ENCODE measurements at places on chromosomes 13 and 19.
A peak's percentile ranks its signal among the peaks of the same experiment; 100 is the strongest.

GRCh38 chr13:84823528-84823927, 941.3 kb upstream of the SLITRK1 start:
- no peak for DNase-seq

DNA sequence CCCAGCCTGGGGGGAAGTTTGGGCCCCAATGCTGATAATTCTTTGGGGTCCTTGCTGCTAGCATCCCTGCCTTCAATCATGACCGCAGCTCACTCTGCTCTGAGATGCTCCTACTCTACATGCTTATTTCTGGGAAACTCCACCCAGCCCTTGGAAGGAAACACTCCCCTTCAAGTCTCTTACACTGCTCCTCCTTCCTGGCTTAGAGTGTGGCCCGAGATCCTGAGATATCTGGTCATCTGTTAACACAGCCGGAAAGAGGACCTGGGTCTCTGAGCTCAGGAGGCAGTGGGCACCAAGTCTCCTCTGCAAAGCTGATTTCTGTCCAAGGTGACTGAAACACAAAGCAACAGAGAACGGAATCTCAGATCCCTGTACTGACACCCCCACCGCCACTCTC, 33.0 kb downstream of the CYP4F2 start:
- DNase-seq: no peak

DNA sequence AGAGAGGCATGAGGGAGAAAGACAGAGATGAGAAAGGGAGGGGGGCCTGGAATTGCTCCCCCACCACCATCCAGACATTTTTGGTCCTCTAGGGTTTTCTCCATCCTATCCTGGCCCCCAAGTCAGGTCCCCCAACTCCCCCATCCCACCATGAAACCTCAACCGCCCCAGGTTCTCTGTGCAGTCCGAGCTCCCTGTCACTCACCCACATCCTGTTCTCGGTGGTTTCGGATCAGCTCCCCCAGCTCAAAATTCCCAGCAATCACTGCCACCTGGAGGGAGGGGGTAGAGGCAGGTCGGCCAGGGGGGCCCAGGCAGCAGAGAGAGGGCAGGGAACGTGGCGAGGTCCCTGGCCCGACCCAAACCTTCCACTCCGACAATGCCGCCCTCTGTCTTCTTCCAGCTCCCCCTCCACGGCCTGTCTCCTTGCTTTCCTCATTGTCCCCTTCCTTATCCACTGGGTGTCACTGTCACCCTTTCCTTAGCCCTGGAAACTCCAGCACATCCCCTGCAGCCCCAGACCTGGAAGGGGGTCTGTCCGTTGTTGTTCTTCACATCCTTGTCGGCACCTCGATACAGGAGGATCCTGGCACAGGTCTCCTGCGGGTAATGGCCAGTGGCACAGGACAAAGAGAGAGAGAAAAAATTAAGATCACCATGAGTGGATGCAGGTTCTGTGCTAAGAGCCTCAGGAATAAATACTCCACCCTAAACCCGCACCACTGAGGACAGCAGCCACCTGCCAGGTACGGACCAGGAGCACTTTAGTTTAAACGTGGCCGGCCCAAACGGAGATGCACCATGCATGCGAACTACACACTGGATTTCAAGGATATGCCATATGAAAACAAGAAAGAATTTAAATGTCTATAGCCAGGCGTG, 15.4 kb downstream of the SHANK1 start:
- DNase-seq: no peak

DNA sequence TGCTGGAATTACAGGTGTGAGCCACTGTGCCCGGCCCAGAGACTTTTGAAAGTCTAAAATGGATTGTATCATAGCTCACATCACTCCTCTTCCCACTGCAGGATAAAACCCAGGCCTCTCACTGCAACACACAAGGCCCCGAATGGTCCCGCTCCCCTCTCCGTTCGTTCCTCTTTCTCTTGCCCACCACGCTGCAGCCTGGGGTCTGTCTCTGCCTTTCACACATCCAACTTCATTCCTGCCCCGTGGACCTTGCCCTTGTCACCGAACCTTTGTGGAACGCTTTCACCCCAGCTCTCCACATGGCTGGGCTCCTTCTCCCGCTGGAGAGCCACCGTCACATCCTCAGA, 42.6 kb downstream of the NFIC start:
- no peak for DNase-seq

GRCh38 chr19:3369337-3370213, 3.2 kb downstream of the NFIC start:
- DNase-seq: no peak

DNA sequence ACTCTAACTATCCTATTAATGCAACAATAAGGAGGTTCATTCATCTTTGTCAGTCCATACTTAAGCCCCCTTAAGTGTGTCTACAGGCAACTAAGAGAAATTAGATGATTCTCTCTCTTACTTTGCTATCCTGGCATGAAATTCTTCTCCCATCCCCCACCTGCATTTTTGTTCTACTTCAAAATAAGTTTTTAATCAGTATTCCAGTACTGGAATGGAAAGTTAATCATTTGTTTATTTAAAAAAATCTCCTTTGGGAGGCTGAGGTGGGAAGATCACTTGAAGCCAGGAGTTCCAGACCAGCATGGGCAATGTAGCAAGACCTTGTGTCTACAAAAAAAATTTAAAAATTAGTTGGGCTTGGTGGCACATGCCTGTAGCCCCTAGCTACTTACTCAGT, 222.1 kb downstream of the MZT1 start:
- DNase-seq: no peak

DNA sequence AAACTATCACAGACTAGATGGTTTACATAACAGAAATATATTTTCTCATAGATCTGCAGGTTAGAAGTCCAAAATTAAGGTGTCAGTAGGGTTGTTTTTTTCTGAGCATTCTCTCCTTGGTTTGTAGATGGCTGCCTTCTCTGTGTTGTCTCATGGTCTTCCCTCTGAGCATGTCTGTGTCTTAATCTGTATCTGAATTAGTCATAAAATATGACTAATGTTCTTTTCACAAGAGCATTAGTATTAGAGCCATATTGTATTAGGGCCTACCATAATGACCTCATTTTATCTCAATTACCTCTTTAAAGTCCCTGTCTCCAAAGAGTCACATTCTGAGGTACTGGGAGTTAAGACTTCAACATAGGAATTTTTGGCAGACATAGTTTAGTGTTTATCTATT, 77.2 kb upstream of the OBI1 start:
- DNase-seq: no peak

DNA sequence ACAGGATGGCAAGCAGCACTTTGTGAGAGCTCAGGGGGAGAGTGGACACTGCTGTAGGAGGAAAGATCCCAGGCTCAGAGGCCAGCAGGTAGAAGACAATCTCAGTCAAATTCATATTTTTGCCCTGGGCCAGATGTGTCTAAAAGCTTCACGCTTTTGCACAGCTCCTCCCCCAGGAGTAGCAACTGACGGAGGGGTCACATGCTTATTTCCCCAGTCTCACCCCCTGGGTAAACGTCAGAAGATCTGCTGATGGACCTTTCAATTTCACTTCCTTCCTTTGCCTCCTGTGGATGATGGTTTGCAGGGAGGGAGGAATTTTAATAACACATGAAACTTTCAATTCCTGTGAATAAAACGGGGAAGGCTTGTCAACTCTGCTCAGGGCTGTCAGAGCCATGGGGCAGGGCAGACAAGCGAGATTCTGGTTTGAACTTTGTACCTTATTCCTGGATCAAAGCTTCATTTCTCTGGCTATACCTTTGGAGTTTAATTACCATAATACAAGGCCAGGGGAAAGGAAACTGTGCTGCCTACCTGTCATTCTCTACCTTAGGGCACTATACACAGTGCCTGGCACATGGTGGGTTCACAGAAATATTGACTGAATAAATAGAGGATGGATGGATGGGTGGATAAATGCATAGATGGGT, 41.0 kb downstream of the POU4F1 start:
- DNase-seq: no peak

DNA sequence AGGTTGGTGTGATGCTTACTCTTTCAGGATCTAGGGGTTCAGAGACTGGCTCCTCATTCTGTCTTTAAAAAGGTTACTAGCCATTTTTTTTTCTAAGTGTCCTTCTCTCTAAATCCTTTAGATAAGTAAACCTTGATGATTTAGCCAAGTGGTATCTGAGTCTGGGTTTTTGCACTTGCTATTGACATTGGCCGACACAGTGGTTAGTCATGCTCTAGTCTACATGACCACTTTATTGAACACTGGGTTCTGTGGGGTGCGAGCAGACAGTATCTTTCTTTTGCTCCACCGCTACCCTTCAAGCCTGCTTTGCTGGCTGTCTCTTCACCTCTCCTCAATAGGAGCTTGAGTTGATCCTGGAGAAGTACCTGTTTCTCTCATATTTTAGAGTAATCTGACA, 6.2 kb upstream of the NUP58 start:
- DNase-seq: no peak

DNA sequence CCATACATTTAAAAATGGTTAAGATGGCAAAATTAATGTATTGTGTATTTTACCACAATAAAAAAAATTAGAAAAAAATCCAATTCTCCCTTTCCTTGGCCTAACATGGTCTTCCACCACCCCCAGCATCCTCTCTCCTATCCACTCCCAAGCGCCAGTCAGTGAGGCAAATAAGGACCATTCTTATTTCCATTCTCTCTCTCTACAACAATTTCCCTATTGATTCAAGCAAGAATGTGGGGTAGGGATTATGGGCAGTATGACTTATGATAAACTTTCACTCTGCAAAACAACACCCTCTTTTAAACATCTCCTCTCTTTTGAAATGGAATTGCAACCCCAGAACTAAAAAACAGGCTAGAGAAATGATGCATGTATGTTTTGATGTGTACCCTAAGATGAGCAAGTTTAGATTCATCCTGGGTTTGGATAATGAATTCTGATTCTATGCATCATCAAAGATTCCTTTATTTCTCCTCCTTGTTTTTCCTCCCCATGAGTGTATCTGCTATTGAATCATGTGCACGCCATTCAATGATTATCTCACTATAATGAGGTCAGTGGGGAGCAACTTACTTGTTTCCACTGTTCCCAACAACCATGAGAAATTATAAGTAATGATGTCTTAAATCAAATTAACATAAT, 3.5 kb downstream of the STARD13 start:
- DNase-seq: no peak

GRCh38 chr19:3034656-3035541, 5.8 kb upstream of the TLE2 start:
- DNase-seq: no peak

GRCh38 chr13:23870356-23871140, 18.7 kb downstream of the MIPEP start:
- peak; percentile 31 for DNase-seq

DNA sequence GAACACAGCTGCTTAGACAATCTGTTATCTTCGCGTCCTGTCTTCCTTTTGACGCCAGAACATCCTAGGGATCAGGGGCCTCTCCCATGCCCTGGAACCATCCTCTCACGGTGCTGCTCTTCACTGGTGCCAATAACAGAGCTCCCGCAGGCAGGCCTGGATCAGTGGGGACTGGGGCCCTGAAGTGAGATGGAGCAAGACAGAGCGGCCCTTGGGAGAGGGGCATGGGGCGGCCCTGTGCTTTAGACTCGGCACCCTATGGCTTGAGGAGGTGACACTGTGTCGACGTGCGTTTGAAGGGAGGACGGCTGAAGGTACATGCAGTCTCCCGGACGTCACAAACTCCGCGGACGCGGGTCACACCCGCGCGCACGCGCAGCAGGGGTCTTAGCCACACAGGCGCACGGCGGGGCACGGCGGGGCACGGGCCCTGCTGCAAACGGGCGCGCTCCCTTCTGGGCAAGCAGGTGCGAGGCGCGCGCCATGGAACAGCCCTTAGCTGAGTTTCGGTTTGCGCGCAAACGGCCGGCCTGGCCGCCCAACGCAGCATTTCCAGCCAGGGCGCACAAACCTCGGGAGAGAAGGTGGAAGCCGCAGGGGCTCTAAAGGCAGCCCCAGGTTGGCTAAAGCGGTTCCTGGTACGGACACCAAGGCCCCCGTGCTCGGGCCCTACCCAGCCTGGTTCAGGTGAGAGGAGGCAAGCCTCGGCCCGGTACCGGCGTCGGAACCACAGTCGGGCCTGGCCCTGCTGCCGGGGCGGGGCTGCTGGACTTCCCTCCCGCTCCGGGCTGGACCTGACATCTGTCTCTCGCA, 16.5 kb upstream of the RNF17 start:
- no peak for DNase-seq

- DNase-seq: no peak
Observed at GRCh38 chr13:113607889-113608635, 23.5 kb downstream of the TFDP1 start.

GRCh38 chr19:44924243-44924725, 9.9 kb downstream of the APOC1 start:
- DNase-seq: no peak

DNA sequence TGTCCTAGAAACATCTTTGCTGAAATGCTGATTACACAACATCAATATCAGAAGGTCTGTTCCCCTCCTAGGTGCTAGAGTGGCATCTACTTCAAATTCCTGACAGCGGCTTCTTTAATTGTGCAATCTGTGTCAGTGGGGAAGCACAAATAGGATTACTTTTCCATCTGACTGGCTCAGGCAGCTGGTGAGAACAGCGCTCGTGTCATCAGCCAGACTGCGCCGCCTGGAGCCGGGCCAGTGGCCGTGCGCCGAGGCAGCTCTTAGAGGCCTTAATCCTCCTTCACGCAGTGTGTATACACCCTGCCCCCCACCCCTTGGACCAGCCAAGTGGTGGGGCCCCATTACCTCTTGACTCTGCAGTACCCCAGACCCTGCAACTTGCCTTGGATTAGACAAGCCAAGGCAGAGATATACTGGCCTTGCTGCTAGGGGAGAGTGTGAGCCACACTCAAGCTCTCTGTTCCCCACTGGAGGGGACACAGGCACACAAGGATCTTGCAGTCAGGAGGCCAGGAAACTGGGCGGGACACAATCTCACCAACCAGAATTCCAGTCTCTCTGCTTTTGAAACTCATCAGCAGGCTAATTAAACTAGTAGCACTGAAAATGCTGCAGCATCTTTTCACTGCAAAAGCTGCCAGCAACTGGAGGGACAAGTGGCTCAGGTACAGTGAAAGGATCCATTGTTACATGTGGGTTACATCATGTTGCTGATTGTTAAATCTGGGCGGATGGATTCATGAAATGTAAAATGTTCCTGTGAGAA, 48.9 kb upstream of the EPHX3 start:
- DNase-seq: no peak

DNA sequence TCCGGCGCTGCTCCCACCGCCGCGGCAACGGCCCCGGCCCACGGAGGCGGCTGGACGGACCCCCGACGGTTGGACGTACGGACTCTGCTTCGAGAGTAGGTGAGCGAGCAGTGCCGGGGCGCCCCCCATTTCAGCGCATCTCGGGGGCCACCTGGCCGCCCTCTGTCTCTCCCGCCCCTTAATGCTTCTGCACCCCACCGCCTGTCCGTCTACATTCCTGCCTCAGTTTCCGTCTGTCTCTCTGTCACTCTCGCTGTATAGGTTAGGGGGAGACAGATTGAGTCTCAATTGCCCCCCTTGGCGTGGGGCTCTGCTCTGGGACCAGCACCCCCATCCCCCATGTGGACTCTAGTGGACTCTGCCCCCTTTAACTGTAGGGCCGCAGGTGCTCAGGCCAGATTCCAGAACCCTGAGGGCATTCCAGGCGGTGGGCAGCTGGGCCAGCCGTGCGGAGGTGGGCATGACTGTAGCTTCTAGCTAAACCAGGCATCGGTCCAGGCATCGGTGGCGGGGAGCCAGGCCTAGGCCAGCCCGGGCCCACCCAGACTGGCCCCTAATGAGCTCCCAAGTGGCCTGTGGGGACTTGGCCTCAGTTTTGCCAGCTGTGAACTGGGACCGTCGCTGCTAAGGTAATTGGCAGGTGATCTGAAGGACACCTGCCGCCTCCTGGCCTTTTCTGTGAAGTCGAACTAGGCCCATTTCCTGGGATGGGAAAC, 373 bp downstream of the TNFAIP8L1 start:
- DNase-seq: no peak
